ENCODE measurements at places on chromosomes 12 and 14.

DNA sequence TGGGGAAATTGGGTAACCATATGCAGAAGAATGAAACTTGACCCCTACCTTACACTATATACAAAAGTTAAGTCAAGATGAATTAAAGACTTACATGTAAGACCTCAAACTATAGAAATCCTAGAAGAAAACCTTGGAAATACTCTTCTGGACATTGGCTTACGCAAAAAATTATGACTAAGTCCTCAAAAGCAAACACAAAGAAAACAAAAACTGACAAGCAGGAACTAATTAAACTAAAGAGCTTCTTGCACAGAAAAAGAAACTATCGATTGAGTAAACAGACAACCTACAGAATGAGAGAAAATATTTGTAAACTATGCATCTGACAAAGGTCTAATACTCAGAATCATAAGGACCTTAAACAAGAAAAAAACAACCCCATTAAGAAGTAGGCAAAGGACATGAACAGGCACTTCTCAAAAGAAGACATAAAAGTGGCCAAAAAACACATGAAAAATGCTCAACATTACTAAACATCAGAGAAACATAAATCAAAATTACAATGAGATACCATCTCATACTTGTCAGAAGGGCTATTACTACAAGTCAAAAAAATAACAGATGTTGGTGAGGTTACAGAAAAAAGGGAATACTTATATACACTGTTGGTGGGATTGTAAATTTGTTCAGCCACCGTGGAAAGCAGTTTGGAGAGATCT is 37.0 kb upstream of the CFAP54 start:
- DNase-seq: no peak

GRCh38 chr14:92502541-92503286 is 10.9 kb upstream of the RIN3 start:
- no peak for DNase-seq

- no peak for DNase-seq
Observed at GRCh38 chr14:100907240-100907639, 3.7 kb upstream of the RTL1 start.

GRCh38 chr12:10842862-10843261 is 6.4 kb downstream of the PRR4 start:
- no peak for DNase-seq

GRCh38 chr12:126346087-126346486 is 1280.9 kb downstream of the AACS start:
- no peak for DNase-seq

DNA sequence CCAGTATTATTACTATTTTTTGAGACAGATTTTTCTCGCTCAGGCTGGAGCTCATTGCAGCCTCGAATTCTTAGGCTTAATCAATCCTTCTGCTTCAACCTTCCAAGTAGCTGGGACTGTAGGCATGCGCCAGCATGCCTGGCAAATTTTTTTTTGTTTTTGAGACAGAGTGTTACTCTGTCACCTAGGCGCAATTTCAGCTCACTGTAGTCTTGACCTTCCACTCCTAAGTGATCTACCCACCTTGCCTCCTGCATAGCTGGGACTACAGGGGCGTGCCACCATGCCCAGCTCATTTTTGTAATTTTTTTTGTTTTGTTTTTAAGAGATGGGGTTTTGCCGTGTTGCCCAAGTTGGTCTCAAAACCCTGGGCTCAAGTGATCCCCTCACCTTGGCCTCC is 15.2 kb downstream of the ERC1 start:
- DNase-seq: no peak

DNA sequence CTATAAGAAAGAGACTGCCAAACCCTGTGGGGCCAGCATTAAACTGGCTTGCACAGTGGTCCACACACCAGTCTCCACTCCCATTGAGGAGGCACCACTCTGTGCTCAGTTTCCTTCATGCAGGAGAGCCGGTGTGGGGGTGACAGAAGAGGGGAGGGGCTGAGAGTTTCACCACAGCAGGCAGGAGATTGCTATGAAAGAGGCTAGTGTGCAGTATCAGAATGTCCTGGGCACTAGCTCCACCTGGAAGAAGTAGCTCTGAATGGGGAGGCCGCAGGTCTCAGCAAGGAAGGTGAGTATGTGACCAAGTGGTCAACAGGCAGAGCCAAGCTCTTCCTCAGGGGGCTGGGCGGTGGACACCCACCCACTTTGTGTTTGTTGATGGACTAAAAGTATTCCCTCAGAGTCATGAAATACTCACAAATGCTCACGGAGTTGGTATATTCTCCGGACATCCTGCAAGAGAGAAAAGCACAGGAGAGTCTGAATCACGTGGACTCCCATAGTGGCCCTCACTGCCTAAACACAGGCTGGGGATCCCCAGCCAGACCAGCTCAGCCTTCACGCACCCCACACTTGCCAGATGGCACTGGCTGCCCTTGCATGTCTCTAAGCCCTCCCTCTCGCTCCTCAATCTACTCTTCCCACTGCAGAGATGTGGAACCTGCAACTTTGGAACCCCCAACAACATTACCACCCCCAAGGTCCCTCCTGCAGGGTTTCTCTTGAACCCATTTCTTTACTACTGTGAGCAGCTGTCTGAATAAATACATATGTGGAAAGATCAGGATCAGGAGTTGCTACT is 7.8 kb upstream of the KRT72 start:
- DNase-seq: no peak

- DNase-seq: no peak
Observed at GRCh38 chr12:24996102-24996797, 47.3 kb upstream of the BCAT1 start.

GRCh38 chr14:33567023-33567728 is 383.7 kb downstream of the EGLN3 start:
- no peak for DNase-seq

DNA sequence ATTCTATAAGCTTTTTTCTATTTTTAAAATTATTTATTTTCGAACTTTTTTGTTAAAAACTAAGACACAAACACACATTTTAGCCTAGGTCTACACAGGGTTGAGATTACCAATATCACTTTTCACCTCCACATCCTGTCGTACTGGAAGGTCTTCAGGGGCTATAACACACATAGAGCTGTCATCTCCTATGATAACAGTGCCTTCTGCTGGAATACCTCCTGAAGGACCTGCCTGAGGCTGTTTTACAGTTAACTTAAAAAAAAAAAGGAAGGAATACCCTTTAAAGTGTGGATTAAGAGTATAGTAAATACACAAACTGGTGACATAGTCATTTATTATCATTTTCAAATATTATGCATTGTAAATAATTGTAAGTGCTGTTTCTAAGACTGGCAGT is 43.0 kb downstream of the RASSF8 start:
- DNase-seq: no peak

DNA sequence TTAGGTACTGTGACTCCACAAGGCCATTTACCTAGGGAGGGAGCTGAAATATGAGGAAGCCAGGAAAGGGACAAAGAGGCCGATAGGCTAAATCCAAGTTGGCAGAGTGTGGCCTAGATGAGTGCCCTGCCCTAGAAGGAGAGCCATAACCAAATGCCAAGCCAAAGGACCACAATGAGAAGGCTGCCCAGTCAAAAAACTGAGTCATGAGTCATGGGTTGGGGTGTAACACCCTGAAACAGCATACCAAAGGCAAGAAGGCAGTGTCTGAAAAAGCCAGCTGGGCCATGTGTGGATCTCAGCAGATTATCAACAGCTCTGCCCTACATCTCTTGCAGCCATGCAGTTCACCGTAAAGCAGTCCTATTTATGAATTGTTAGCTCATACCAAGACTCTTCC is 171.7 kb downstream of the PHLDA1 start:
- no peak for DNase-seq

GRCh38 chr12:105843986-105844760 is 294.6 kb downstream of the NUAK1 start:
- no peak for DNase-seq

- DNase-seq: no peak
Observed at GRCh38 chr12:95607642-95608041, 56.4 kb upstream of the USP44 start.

DNA sequence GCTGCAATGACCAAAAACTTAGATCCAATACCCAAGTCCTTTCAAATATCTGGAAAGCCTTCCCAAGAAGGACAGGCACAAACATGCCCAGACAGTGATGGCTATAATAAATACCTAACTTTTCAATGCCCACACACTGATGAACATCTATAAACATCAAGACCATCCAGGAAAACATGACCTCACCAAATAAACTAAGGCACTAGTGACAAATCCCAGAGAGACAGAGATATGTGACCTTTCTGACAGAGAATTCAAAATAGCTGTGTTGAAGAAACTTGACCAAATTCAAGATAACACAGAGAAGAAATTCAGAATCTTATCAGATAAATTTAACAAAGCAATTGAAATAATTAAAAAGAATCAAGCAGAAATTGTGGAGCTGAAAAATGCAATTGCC is 38.7 kb upstream of the INSM2 start:
- no peak for DNase-seq

- DNase-seq: no peak
Observed at GRCh38 chr12:10381928-10382628, 7.8 kb downstream of the KLRK1 start.

DNA sequence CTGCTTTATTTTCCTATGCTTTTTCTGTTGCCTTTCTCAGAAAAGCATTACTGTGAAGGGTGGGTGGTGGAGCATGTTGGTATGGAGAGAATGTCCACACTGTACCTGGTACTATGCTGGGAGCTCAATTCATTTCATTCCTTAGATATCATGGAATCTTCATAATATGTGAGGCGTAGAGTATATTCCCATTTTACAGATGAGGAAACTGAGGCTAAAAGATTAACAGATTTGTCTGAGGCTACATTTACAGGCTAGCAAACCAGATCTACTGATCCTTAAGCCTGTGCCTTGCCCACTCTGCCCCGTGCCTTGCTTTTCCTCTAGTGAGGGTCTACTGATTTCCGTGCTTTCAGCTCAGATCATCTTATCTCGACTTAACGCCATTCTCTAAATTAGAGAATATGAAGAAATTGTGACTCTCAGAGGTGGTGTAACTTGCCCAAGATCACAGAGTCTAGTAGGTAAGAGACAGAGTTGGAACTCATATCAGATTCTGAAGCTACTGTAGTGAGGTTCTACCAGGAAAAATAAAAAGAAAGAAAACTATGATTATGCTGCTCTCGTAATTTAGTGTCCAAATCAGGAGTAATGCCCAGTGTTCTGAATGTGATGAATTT is 5.5 kb downstream of the GLRX5 start:
- no peak for DNase-seq

- peak; percentile 90 for DNase-seq
Observed at GRCh38 chr12:52370926-52371608, 3.8 kb upstream of the KRT85 start.

GRCh38 chr14:76793956-76794355 is 18.7 kb downstream of the ANGEL1 start:
- DNase-seq: no peak

DNA sequence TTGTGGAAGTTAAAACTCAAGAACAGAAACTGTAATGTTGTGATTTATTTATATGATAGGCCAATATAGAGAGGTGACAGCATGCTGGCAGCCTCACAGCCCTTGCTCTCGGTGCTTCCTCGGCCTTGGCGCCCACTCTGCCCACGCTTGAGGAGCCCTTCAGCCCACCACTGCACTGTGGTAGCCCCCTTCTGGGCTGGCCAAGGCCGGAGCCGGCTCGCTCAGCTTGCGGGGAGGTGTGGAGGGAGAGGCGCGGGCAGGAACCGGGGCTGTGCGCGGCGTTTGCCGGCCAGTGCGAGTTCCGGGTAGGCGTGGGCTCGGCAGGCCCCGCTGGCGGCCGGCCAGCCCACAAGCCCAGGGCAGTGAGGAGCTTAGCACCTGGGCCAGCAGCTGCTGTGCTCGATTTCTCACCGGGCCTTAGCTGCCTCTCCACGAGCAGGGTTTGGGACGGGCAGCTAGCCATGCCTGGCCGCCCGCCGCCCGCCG is 65.8 kb upstream of the SLC8A3 start:
- DNase-seq: no peak

DNA sequence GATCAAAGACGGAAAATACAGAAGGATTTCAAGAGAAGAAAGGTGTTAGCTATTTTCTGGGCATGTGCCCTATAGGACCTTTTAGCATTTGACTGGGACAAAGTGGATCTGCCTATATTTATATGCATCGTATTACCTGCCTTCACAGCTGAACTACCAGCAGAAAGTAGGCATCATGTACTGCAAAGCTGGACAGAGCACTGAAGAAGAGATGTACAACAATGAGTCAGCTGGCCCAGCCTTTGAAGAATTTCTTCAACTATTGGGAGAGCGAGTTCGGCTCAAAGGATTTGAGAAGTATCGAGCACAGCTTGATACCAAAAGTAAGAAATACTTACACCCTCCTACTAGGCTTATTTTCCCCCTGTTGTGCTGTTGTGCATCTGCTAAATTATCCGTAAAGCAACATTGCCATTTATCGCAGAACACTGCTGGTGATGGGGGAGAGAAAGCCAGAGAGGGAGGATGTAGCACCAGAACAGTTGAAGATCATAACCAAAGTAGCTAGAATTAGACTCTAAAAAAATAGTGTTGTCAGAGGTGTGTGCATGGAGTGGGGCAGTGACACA is 282.0 kb upstream of the RGS6 start:
- DNase-seq: no peak

- DNase-seq: no peak
Observed at GRCh38 chr12:88266806-88267360, 124.8 kb downstream of the TMTC3 start.

GRCh38 chr12:3305904-3306619 is 184.9 kb upstream of the PRMT8 start:
- no peak for DNase-seq

GRCh38 chr12:3646561-3647241 is 106.2 kb downstream of the CRACR2A start:
- no peak for DNase-seq

DNA sequence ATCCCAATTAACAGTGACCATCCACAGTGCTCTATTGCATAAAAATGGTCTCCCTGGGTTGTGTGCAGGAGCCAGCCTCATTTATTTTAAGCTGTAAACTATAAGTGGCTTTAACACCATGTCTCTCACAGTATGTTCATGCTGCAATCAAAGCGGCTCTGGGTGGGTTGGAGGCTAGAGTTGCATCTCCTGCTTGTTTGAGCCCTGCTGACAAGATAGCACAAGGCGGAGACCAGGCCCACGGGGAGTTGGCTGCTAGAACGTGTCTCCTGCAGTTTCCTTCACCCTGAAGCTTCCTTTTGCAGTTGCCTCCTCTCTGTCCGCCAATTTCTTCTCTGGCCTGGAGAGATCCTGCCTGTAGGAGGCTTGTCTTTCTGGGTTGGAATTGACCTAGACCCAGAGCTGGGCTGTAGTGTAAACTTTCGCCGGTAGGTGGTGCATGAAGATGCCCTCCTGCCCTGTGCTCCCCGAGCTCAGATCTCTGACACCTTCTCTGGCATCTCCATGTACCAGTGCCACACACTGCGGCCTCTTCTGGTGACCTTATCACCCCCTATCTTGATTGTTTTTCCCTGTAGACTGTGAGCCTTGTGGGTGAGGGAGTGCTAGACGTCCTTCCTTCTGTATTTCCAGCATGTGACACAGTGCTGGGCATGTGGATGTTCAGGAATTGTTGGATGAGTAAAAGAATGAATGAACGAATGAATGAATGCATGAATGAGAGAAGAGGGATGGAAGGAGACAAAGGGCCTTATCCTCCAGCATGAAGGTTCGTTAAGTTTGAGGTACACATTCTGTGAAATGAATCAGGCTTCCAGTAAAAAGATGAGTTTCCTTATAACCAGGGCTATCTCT is 10.4 kb downstream of the OTUB2 start:
- no peak for DNase-seq

- no peak for DNase-seq
Observed at GRCh38 chr12:62959745-62960144, 24.8 kb upstream of the PPM1H start.

- DNase-seq: peak; percentile 92
Observed at GRCh38 chr12:55738123-55739024, 4.5 kb upstream of the GDF11 start.

- DNase-seq: peak; percentile 44
Observed at GRCh38 chr12:55725556-55725955, 3.3 kb downstream of the CD63 start.
